ENCODE measurements at places on chromosomes 16 and 17.
A peak's percentile ranks its signal among the peaks of the same experiment; 100 is the strongest.

DNA sequence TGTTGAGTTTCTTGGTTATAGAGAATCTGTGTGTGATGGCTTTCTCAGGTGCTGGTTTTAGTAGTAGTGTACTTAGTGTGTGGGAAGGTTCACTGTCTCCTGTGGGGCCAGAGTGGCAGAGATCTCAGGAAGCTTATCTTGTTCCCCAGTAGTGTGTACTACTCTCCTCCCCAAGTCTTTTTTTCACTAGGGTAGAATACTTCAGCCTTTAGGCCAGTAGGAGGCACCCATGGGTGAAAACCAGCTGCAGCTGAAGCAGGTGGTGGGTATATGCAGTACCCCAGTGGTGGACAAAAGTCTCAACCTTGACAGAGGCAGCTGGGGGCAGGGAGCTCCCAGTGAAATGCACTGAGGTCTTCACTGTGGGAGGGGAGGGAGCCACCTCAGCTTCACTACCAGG lies 109.9 kb downstream of the PHKB start:
- DNase-seq: no peak

DNA sequence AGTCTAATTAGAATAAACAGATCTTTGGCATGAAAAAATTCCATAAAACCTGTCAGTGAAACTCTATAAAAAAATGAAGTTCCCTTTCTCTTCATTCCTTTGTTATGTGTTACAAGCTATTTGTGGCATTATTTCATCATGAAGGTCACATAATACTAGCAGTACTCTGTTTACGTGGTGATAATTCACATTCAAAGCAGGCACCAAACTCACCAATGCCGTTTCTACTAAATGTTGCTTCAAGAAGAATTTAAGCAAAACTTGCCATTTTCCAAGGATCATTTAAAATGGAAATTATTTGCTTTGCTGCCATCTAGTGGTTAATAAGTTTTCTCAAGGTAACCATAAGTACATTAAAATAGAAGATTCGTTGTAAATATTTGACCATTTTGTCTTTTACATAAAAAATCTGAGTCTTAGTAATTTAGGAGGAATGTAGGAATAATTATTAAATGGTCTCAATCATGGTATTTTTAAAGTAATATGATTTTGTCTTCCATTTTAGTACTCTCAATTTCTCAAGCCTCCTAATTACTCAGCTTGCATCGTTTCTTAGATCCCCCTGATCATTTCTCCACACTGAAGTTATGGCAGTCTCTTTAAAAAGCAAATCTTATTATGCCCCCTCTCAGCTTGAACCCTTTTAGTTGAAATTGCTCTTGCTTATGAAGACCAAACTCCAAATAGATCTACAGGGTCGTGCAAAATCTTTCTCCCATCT lies 80.8 kb downstream of the OMG start:
- peak; percentile 65 for DNase-seq

DNA sequence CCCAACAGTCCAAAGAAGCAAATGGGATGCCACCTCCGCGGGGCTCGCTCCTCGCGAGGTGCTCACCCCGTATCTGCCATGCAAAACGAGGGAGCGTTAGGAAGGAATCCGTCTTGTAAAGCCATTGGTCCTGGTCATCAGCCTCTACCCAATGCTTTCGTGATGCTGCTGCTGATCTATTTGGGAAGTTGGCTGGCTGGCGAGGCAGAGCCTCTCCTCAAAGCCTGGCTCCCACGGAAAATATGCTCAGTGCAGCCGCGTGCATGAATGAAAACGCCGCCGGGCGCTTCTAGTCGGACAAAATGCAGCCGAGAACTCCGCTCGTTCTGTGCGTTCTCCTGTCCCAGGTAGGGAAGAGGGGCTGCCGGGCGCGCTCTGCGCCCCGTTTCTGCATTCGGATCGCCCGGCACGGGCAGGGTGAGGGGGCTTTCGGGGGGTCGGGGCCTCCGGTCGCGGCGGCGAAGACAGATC lies at the start of gene CDH13:
CDH13 (plus strand) TSS at position 179 of the 471 bp plus-strand sequence.
- DNase-seq: peak; percentile 59

DNA sequence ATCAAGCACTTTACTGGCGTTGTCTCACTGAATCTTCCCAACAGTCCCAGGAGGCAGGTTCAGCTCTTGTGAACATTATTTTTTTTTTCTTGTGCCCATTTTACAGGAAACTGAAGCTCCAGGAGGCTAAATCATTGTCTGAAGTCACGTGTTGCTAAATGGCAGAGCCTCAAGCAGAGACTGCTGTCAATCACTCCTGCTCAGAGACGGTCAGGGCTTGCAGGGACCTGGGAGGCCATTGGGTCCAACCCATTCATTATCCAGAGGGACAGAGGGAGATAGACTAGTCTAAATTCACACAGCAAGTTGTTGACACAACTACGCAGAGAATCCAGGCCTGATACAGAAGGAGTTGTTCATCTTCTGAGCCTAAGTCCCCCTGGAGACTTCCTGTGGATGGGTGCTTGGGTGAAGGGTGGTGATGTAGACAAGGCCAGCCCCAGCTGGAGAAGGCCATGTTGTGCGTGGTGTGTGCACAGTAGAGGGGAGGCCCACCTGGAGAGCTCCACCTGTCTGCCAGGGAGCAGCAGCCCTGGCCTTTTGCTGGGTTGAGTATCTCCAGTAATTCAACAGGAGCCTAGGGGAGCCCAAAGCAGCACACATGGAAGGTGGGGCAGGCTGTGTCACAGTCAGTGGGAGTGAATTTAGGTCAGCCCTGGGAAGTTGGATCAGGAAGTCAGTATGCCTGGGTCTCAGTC lies 24.3 kb upstream of the C1QL1 start:
- DNase-seq: no peak

DNA sequence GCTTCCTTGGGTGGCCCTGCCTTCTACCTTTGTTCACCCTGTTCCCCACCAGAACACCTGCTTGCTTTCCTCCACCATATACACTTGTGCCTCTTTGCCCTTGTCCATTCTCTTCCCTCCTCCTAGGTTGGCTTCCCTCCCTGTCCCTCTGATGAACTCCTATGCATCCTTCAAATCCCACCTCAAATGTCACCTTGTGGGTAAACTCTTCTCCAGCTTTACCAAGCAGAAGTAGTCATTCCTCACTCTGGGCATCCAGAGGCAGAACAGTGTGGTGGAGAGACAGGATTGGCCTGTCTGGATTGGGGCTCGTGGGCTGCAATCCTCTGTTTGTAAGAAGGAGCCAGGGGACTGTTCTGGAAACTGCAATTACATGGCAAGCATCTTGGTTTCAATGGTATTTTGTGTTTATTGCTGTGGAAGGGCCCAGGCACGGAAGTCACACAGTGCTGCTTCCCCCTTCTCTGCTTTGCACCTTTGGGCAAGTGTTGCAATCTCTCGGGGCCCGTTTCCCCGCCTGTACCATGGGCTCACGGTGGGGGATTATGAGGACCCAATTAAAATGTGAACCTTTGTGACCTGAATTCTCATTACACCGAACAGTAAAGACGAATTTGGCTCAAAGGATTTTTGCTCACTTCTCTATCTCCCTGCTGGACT lies 21.9 kb upstream of the NXPH3 start:
- no peak for DNase-seq

DNA sequence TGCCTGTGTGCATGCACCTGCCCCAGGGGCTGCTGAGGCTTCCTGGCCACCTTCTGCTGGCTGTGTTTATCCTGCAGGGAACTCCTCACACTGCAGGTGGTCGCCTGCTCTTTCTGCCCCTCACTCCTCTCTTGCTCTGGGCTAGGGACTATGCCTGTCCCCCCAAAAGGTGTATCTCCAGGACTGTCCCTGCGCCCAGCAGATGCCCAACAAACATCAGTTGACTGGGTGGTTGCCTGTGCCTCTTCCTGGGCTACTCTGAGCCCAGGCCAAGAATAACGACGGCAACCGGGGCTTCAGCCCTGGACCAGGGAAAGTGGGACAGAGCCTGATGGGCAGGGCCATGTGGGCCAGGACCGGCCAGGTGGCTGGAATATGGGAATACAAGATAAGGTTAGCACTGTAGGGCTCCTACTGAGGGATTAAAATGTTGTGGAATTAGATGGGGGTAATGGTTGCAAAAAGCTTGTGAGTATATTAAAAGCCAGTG lies 55.4 kb downstream of the VAC14 start:
- DNase-seq: no peak

DNA sequence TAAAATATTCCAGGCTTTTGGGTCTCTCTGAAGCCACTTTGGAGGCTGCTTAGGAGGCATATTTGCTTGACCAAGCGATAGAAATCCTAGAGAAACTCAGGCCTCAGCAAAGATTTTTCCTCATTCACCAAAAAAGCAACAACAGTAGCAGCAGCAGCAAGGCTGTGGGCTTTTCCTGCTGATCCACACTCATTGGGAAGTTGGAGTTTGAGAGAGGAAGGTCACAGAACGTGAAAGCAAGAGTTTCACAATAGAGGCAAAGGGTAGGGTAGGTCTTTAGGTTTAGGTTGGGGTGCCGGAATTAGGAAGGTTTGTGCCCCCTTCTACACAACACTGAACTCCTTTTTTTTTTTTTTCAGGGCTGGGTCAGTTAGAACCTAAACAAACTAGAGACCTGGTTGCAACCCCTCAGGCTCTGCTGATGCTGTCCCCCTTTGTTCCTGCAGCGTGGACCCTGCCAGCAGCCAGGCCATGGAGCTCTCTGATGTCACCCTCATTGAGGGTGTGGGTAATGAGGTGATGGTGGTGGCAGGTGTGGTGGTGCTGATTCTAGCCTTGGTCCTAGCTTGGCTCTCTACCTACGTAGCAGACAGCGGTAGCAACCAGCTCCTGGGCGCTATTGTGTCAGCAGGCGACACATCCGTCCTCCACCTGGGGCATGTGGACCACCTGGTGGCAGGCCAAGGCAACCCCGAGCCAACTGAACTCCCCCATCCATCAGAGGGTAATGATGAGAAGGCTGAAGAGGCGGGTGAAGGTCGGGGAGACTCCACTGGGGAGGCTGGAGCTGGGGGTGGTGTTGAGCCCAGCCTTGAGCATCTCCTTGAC lies 2.0 kb downstream of the TMUB2 start:
- DNase-seq: no peak

DNA sequence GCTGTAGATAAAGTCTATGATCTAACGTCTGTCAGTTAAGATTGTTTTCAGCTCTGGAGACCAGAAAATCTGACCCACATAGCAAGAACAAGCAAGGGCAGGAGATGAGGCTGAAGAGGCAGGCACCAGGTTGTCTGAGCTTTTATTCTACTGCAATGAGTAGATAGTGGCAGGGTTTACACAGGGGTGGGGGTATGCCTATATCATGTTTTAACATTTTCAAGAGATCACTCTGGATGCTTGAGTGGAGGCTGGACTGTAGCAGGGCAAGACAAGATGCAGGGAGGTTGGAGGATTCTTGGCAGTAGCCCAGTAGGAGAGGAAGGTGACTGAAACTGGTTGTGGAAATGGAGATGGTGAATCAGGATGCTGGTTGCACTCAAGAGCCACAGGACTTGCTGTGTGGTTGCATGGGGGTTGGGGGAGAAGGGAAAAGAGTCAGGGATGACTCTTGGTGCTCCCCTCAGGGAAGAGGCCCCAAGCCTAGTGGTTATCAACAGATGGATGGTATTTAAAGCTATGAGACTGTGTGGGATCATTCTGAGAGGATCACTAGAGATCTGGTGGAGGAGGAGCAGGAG lies 143.1 kb upstream of the KCNJ18 start:
- no peak for DNase-seq

DNA sequence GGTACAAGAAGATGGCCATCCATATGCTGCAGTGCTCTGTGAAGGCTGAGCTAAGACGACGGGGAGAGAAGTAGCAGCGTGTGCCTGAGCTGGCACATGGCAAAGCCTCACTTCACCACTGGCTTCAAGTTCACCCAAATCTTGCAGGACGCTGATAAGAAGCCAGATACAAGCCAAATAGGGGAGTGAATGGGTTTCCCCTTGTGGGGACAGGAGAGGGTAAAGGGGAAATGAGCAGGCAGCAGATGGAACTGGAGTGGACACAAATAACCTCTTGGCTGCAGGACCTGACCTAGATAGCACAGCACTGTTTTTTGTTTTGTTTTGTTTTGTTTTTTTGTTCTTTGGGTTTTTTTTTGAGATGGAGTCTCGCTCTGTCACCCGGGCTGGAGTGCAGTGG lies 21.0 kb upstream of the PITPNA start:
- DNase-seq: no peak

- DNase-seq: no peak
Observed at GRCh38 chr16:89383095-89384003, 107.0 kb downstream of the ANKRD11 start.

GRCh38 chr17:43723697-43724359 lies 34.8 kb downstream of the SOST start:
- no peak for DNase-seq

- DNase-seq: no peak
Observed at GRCh38 chr16:75317101-75317522, 65.7 kb upstream of the BCAR1 start.

GRCh38 chr17:17682737-17683680 lies 1.8 kb downstream of the RAI1 start:
- DNase-seq: no peak

DNA sequence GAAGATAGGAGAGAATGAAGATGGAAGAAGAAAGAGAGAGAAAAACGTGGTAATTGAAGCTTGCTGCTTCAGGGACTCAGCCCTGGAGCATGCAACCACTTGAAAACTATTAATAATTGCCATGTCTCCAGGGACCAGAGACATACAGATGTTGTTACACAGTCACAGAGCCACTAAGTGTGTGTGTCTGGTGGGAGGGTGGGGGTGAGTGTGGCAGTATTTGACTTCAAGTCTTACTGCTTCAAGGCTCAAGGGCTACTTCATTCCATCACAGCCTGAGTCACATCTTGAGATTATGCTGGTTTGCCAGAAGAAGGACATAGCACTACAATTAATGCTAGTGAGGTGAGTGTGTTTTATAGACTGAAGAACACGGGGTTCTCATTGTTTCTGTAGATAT lies 202.2 kb downstream of the CDH8 start:
- no peak for DNase-seq

DNA sequence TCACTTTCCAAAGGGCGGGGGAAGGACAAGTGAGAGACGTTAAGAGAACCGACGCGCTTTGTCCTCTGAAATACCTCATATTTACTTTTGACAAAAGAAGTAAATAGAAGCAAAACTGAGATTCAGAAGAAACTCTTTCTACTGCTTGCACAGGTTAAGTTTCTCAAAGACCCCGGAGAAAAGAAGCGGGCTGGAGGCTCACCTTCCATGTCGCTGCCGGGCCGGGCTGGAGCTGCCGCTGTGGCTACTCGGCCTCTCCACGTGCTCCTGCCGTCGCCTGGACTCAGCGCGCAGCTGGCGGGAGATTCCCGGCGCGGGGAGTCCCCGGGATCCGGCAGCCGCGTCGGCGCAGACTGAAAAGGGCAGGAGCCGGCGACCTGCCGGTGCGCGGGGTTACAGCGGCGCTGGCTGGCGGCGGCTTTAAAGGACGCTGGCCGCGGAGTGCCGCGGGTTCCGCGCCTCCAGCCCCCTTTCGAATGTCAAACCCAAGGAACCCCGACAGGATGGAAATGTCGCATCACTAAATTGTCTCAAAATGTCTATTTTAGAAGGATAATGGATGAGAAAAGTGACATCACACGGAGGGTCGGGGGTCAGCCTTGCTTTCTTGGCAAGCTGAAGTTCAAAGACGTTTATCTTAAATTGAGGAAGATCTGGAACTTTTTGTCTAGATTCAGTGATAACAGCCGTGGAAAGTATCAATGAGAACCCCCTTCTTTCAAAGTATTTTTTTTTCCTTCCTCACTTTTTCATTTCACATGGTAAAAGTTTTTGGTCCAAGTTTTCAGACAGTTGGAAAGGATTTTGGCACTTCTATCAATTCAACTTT lies at the start of gene IKZF3:
IKZF3 (minus strand) TSS at position 395 of the 829 bp plus-strand sequence; CDS start at position 209, 186 bp downstream.
- DNase-seq: no peak
